ENCODE measurements at places on chromosomes 12 and 14.

GRCh38 chr14:100629098-100629497 is 41.9 kb upstream of the BEGAIN start:
- no peak for DNase-seq

GRCh38 chr12:52428121-52428520 is 6.0 kb downstream of the KRT75 start:
- DNase-seq = no peak

- DNase-seq = peak; percentile 97
Observed at GRCh38 chr14:100375963-100376735, 53.0 kb downstream of the SLC25A47 start.

- DNase-seq = peak; percentile 82
Observed at GRCh38 chr12:54596526-54596946, 8.1 kb upstream of the PPP1R1A start.

DNA sequence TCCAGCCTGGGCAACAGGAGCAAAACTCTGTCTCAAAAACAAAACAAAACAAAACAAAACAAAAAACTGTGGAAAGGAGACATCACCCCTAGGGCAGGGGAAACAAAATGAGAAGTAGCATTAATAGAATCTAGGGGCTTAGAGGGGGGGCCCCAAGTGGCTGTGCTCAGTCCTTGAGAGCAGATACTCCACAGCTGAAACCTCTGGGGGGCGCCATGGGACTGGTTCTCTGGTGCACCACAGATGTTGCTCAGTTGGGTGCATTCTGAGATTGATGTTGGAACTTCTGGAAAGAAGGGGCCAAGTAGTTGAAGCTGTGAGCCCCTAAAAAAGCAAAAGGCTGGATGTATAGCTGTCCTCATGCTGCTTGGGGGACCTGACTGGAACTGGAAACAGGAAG is 11.8 kb upstream of the SYNE2 start:
- DNase-seq = peak; percentile 69

DNA sequence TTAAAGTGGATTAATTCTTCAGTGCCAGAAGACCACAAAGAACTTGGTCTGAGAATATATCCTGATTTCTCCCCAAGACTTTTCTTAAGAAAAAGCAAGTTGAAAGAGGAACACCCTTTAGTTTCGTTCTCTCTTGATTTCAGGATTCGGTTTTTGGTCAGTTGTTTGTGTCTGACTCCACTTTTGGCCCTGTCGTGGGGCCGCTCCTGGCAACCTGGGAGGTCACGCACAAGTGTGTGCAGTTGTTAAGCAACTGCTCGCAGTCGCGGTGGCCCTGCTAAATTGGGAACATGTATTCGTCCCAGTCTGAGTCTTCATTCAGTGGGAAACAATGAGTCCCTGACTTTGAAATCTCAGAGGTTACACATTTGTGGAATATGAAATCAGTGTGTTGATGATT is 68.7 kb downstream of the RGS6 start:
- DNase-seq = no peak

DNA sequence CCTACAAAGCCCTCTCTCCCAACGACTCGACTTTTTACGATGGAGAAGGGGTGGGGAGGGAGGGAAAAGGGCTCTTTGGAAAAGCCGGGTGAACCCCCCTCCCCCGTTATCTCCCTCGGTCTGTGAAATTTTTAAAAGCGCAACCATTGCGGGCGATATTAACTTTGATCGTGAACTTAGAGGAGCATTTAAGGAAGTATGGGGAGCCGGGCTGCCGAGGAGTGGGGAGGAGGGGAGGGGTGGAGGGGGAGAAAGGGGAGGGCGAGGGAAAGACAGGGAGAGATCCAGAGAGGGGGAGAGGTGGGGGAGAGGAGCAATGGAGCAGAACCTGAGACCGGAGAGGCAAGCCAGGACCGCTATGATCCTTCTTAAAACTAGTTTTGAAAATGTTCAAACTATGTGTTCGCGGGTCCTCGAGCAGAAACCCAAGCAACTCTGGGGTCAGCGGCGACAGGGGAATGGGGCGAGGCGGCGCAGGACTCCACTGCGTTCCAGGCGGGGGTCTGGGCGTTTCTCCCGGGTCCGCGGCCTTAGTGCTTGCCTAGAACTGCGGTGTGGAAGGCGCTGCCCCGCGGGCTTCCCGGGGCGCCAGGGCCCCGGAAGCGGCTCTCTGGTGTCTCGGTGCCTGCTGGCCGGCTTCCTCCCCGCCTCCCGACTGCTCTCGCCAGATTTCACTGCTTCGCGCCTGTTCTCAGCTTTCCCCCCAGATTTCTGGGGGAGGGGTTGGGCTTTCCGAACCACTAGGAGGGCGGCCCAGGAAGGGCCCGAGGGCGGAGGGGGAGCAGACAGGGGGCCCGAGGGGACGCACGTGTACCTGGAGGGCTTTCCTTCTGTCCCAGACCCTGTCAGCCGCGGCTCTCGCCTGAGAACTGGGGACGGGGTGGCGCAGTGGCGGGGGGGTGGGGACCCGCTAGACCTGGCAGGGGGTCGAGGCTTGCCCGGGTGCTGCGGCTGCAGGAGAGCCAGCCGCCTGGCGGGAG is at the start of gene HOTAIR:
HOTAIR (minus strand) TSS at position 871 of the 980 bp plus-strand sequence.
- peak; percentile 70 for DNase-seq

DNA sequence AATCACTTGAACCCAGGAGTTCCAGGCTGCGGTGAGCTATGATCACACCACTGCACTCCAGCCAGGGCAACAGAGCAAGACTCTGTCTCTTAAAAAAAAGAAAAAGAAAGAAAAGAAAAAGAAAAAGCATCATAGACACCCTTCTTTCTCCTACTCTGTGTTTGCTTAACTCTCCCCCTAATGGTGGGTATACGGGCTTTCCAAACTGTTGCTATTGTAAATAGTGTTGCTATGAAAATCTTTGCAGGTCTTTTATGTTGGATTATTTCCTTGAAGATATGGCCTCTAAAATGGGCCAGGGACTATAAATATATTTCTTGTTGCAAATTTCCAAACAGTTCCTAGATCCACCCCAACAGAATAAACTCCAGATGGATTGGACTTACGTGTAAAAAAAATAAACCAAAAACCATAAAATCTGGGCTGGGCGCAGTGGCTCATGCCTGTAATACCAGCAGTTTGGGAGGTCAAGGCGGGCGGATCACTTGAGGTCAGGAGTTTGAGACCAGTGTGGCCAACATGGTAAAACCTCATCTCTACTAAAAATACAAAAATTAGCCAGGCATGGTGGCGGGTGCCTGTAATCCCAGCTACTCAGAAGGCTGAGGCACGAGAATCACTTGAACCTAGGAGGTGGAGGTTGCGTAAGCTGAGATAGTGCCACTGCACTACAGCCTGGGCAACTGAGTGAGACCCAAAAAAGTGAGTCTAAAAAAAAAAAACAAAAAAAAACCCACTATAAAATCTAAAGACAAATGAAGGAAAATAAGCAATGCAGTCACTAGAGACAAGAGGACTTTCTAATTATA is 25.9 kb downstream of the NFKBIA start:
- no peak for DNase-seq

DNA sequence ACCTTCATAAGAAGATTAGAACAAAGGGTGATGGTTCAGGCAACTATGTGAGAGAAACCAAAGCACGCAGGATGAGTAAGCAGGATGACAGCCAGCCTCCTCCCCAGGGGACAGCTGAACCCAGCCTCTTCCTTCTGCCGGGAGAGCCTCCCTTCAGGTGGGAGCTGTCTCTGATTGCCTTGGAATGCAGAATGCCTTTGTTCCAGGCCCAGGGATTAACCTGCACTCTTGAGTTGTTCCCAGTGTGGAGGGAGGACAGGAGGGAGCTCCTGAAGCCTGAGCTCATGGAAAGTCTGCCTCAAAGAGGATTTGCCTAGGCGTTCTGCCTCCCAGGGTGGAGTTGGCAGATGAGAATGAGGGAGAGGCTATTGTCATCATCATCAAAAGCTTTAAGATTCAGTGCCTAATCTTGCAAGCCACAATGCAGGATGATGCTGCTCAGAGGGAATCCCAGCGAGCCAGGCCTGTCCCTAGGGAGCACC is 3.6 kb upstream of the KRT6A start:
- no peak for DNase-seq

DNA sequence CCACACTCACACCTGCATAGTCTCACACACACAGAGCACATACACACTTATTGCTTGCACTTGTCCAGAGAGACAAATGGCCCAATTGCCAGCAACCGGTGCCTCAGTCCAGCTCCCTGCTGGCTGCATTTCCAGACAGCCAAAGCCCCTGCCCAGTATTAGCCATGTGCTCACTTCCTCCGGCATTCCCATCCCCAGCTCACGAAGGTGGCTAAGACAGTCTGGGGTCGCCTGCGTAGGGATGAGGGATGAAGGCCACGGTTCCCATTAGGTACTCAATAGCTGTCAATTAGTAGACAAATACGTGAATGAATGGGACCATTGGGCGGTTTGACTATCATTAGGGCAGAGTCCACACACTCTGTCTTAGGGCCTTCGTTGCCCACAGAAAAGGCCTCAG is 146.8 kb upstream of the EGLN3 start:
- no peak for DNase-seq

DNA sequence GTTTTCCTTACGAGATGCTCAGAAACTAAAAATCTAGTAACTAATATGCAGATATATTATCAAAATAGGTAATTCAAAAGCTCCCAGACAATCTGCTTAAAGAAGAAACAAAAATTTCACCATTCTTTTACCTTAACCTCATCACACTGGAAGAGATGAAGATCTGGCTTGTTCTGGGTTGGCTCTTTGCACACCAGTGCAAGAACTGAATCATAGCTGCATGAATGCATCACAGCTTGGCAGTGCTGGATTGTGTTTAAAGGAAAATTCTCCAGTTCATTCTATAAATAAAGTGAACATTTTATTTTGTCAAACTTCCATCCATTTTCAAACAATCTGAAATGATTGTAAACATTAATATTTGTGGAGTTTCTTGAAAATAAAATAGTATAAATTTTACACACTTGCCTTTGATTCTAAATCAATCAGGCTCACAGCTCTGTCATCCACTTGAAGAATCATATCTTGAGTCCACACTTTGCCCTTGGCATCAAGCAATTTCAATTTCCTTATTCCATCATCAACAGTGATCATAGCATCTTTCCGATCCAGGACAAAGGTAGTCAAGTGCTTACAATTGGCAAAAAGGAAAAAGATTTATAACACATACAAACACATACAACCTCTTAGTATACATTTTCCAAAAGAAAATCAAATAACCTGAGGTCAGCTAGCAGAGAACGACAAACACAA is 119.8 kb downstream of the EPS8 start:
- no peak for DNase-seq

DNA sequence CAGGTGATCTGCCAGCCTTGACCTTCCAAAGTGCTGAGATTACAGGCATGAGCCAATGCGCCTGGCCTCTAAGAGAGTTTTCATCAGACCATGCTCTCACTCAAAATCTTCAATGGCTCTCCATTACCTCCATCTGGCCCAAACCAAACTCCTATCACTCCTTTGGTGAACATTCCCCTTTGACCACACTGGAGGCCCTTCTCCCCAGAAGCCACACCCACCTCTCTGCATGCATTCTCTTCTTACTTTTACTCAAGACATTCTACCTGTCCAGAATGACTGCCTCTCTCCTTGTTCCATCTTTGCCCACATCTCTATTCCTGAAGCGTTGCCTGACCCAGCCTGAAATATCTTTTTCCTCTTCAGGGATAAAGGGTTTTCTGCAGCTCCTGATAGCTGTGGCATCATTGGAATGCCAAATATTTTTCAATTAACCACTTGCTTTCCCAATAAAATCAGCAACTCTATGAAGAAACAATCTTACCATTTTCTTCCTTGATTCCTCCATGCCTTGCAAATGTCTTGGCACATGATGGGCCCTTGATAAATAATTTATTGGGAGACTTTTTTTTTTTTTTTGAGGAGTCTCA is 15.5 kb downstream of the PLEK2 start:
- DNase-seq = no peak

GRCh38 chr14:61416591-61416990 is 95.2 kb downstream of the PRKCH start:
- DNase-seq = no peak

GRCh38 chr12:20248646-20249045 is 119.7 kb upstream of the PDE3A start:
- no peak for DNase-seq

GRCh38 chr14:44971459-44971858 is 9.5 kb downstream of the TOGARAM1 start:
- DNase-seq = no peak

DNA sequence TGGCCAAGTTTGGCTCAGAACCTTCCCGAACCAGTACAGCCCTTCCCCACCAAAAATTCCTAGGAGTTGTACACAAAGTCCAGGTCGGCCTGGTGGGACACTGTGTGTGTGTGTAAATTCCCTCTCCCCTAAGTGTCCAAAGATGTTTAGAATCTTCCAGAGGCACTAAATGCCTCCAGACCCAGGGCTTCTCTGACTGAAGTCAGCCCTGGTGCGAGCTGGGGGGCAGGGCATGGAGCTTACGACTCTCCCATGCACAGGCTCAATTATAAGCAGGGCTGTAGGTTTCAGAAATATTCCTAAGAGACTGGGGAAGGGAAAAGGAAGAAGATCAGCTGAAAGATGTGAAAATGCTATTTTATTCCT is 106.9 kb upstream of the ATF7IP start:
- DNase-seq = no peak
